Stimulated activated CD4-positive, alpha-beta T cell treated with anti-CD3 and anti-CD28 coated beads, Interleukin-2, amount 100 ng/mL, for 24 hours (primary cell): ENCODE measurements at places on chromosomes 1 and 21.

DNA sequence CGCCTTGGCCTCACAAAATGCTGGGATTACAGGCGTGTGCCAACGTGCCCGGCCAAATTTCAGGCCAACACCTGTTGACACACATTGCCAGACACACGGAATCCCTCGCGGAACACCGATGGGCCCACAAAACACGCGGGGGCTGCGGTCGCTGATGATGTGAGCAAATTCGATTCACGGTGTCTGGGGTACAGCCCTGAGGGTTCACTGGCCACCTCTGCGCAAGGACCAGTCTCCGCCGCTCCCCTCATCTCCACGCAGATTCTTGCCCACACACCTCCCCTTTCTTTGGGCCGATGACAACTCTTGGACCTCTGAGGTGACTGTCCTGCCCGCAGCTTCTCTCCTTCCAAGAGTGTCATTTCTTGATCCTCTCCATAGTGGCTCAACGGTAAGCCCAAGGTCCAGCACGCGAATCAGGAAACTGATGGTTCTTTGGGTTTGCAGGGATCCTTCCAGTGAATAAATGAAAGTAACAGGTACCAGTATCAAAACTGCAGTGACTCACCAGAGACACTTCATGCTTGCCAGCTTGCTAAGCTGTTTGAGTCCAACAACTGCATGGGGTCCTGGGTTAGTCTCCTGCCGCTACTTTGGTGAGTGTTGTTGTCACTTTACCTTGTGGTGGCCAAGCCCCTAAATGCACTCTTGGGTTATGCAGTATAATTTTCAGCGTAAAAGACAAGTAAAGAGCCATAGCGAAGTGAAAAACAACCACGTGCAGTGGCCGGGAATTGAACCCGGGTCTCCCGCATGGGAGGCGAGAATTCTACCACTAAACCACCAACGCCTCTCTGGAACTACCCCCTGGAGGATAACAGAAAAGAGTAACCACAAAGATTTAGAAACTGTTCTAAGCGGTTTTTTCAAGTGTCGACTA lies 11.0 kb upstream of the RNU1-3 start:
- DNase-seq, result peak; percentile 70

GRCh38 chr1:54537611-54538010 lies 10.4 kb upstream of the ACOT11 start:
- no peak for DNase-seq

GRCh38 chr1:9238134-9238533 lies 3.6 kb downstream of the H6PD start:
- DNase-seq, result no peak

DNA sequence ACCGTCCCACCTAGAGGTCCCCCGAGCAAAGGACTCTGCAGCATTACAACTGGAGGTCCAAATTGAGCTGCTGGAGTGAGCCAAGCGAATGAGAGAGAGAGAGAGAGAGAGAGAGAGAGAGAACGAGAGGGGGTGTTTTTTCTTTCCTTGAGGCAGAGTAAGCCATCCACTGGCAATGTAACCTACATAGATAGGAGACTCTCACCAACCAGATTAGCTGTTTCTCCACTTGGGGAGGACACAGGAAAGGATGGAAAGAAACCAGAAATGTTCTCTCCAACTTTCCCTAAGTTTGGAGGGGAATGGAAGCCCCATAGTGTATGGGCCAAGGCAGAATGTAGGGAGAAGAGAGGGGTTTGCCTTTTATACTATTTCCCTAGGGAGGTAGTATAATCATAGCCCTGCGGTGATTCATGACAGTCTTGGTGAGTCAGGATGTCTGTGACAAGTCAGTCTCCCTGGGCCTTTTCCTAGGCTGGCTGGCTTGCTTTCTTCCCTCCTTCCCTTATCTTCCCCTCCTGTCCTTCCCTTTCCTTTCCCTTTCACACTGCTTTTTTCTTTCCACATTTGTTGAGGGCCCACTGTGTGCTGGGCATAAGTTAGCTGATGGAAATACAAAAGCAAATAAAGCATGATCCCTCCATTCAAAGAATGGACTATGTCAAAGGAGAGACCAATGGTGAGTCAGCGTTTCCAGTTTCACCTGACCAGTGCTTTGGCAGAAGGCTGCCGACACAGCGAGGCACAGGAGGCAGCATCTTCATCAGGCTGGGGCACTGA lies 7.1 kb downstream of the FNDC7 start:
- no peak for DNase-seq

DNA sequence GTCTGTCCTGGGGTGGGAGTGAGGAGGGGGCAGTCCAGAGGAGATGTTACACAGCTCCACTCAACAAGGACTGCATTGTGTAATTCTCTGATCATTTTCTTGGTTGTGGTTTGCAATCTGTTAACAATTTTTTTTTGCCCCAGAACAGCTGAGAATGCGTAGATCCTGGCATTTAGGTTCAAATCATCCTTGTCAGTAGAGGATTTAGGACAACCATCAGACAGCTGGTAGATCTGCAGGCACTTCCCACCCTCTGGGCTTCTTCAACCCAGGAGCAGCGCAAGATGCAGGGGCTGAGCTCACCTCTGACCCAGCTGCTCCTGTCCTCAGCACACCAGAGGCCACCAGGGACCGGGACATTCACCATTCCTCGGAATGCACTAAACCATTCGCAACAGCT lies 13.5 kb downstream of the BCAR3 start:
- no peak for DNase-seq

DNA sequence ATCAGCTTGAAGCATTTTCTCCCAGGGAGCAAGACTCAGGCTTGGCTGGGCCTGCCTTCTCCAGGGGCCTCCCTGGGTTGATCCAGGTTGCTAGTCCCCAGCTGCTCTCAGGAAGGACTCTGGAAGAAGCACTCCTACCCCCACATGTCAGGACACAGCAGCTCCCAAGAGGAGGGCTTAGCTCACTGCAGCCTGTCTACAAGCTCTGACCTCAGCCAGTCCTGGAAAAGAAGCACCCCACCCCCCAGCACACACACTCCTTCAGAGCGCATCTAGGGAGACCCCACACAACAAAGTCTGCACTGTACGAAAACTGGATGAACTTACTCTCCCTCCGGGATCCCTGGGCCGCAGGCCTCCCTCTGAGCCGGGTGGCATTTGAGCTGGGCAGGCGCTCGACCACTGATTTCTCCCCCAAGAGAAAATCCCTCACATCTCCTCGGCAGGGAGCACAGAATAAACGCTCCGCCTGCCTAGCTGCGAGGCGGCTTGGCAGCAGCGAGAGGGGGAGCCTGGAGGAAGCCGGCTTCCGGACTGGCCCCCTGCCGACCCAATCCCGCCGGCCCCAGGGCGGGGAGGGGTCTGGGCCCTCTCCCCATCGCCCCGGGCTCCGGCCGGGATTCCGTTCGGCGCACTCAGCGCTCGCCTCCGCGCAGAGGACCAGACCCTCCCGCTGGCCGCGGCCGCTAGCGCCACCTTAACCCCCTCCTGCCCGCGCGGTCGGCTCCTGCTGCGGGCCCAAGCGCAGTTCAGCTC lies at the start of gene KCNA2:
Gene KCNA2 (minus strand): TSS at position 458 of the 756 bp plus-strand sequence. CDS start 1,576 bp downstream, outside the sequence.
- no peak for DNase-seq

GRCh38 chr1:8554956-8555534 lies 237.1 kb downstream of the SLC45A1 start:
- DNase-seq, result no peak

- no peak for DNase-seq
These were observed 251.6 kb upstream of the CSF3R start for GRCh38 chr1:36734356-36734755.

DNA sequence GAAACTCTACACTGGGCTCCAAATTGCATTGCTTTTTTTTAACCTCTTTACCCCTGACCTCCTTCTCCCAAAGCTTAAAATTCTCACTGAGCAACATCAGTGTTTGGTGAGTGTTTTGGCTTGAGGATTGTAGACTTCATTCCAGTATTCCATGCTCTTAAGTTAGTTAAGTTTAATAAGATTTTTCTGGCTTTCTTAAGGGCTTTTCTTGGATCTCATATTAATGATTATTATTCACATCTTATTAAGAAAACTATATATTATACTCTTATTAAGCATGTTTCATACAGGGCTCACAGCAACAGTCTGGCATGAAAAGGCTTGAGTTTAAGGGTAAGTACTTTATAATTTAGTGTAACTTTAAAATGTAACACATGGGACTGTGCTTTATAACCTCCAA lies 141.8 kb downstream of the DISP1 start:
- no peak for DNase-seq

- no peak for DNase-seq
These were observed 39.0 kb upstream of the GRIK3 start for GRCh38 chr1:37073152-37073853.

DNA sequence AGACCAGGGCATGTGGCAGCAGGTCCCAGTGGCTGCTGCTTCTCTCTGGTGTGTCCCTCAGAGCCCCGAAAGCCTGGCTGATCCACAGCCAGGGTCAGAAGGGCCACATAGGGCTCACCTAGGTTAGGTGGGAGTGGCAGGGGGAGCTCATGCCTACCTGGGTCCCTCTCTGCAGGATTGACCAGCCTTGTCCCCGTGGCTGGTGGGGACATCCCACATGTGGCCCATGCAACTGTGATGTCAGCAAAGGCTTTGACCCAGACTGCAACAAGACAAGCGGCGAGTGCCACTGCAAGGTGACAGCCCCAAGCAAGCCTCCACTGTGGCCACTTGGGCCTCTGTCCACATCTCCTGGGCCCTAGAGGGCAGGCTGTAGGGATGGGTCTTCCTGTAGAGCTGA lies 15.7 kb downstream of the CELSR2 start:
- DNase-seq, result no peak

- DNase-seq, result no peak
These were observed 327.8 kb downstream of the USH2A start for GRCh38 chr1:216095400-216095799.

DNA sequence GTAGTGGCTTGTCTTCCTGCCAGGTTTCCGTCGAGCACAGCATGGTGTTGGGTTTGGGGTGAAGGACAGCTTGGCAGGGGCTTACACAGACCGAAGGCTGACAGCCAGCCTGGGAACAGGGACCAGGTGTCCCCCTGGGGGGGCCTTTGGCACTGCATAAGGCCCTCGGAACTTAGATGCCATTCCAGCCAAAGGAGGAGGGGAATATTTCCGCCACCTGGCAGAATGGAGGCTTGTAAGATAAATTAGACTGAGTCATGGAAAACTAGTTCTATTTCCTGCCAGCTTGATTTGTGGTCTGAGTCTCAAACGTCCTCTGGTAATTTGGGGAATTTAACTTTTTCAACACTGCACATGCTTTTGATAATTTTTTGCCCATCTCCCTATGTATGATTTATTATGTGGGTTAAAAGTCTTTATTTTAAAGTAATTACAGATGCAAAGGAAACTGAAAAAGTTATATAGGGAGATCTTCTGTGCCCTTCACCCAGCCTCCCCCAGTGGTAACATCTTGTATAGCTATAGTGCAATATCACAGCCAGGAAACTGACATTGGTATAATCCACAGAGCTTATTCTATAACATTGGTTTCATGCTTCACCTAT lies 11.5 kb upstream of the TMEM51 start:
- no peak for DNase-seq

GRCh38 chr1:12065872-12066271 lies 2.8 kb downstream of the TNFRSF8 start:
- no peak for DNase-seq

GRCh38 chr1:245999697-246000637 lies 507.1 kb downstream of the SMYD3 start:
- DNase-seq, result no peak

DNA sequence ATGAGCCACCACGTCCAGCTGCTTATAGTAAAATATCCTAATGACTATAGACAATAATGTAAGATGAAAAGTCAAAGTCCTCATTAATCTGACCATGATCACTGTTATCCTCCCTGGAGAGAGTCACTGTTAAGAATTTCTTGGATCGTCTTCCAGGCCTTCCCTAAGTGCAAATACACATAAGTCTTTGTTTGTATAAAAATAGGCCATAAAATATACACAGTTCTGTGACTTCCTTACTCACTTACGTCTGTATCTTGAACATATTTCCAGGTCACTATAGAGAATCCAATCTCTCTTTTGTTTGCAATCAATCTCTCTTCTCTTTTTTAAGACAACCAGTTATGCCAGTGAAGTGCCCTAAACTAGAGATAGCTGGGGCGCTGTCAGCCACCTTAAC lies 89.1 kb upstream of the LYST start:
- DNase-seq, result no peak

- no peak for DNase-seq
These were observed 23.4 kb downstream of the CELF3 start for GRCh38 chr1:151693057-151693651.

DNA sequence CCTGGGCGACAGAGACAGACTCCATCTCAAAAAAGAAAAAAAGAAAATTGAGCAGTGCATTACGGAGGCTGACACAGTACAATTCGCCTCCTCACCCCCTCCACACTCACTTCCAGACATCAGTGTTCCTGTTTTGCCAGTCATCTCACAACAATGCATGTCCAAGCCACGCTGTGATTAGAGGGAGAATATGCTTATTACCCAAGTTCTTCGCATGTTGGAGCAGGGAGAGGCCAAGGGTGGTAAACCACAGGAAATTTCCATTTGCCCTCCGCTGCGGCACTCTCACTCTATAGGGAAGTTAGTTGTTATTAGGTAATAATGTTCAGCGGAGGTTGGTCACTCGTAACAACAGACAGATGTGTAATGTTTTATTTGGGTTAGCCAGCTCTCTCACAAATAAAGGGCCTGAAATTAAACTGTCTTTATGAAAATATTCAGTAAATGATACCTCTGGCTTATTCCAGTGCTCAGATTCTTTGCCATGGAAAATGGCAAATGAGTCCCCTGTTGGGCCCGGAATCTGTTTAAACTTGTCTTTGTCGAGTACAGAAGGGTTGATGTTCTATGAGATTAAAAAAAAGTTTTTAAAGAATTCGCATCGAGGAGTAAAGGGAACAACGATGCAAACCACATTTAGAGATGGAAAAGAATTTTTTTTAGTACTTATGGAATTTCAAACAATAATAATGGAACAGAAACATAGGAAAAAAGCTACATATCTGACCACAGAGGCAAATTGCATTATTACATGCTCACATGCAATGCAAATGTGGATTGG lies 33.1 kb downstream of the KCNJ15 start:
- no peak for DNase-seq

DNA sequence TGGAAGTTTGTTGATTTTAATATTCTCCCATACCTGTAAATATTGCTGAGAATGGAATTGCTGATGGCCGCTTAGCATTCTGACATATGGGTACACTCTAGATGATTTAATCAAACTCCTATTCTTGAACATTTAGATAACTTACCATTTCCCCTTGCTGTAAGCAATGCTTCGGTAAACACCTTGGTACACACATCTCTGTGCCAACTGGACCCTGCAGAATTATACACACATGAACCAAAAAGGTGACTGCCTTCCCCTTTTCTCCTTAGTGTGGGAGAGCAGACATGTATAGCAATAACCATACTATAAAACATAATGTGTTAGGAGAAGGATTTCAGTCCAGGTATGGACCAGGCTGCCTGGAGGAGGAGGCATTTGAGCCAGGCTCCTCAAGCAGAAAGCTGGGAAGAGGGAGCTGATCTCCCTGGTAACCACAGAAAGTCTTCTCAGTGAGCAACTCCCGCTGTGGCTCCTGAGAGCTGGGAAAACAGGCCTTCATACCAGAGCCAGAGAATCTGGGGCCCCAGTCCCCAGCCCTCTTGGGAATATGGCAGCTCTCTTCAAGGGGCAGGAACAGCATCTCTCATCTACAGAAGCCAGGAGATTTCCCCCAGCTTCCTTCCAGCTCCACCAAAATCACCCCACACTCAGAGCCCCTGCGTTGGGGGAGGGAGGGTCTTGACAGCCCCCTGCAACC lies 33.9 kb upstream of the CSF1 start:
- DNase-seq, result no peak

GRCh38 chr1:228865627-228866330 lies 130.5 kb downstream of the RHOU start:
- no peak for DNase-seq
